ENCODE measurements at places on chromosomes 13 and 19.

- no peak for DNase-seq
Measured at GRCh38 chr19:873084-873483, 13.6 kb downstream of the CFD start.

- DNase-seq, result no peak
Measured at GRCh38 chr13:62932256-62932883, 1516.7 kb upstream of the PCDH20 start.

- DNase-seq, result no peak
Measured at GRCh38 chr13:113458253-113459065, 5.2 kb upstream of the ADPRHL1 start.

- DNase-seq, result no peak
Measured at GRCh38 chr13:42350141-42350540, 78.2 kb downstream of the AKAP11 start.

DNA sequence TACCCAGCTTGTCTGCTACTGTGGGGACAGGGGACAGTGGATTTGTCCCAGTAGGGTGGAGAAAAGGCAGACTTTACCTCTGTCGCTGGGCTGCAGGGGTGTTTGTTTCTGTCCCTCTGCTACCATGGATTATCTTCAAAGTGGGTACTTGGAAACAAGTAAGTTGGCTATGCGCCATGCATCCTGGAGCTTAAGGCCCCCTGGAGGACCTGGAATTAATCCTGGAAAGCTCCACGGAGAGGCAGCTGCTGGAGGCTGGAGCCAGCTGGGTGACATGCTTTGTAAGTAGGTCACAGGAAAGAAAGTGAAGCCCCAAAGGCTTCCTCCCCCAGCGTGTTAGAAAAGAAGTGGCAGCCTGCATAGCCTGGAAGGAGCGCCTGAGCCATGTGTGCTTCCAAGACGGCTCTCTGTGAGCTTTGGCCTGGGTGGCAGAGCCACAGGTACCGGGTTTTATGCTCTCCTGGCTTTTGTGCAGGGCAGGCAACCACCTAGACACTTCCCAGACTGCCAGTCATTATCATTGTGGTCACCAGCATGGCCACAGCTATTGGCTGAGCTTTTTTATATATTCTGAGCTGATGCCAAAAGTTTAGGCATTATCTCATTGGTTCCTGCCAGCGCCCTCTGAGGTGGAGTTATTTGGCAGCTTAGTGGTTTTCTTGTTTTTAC lies 9.5 kb downstream of the B3GLCT start:
- DNase-seq, result no peak

GRCh38 chr13:33910255-33910654 lies 92.3 kb downstream of the RFC3 start:
- DNase-seq, result no peak

DNA sequence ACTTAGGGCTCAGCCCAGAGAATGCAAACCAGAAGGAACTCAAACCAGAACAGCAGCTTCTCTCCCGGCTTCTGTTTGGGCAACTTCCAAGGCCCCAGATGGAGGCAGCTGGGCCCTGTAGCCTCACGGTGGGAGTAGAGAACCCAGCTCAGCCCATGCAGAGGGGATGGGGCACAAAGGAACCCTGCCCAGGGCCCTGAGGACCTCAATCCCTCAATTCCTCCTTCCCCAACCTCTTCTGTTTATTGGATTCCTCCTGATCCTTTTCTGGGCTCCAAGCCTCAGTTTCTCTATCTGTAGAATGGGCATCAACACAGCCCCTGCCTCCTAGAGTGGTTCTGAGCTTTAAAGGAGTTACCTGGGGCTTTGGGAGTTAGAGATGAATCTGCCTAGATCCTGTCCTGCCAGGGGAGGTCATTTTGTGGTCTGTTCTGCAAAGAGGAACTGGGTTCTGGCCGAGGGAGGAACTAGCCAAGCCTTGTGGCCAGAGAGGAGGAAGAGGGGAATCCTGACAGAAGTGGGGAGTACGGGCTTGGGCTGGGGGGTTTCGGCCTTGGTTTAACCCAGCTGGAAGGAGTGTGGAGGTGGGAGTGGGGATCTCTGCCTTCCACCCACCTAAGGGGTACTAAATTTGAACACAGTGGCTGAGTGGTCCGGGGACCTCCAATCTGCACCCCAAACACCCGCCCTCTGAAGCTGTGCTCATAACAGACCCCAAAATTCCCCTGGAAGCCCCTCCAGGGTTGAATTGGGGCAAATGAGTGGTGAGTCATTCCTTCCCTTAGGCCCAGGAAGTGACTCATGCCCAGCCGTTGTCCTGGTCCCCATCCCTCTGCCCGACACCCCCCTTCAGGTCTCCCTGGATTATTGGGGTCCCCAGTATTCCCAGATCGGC lies 2.7 kb downstream of the ADGRE5 start:
- DNase-seq, result no peak

GRCh38 chr13:96338030-96338429 lies 248.1 kb downstream of the HS6ST3 start:
- no peak for DNase-seq

DNA sequence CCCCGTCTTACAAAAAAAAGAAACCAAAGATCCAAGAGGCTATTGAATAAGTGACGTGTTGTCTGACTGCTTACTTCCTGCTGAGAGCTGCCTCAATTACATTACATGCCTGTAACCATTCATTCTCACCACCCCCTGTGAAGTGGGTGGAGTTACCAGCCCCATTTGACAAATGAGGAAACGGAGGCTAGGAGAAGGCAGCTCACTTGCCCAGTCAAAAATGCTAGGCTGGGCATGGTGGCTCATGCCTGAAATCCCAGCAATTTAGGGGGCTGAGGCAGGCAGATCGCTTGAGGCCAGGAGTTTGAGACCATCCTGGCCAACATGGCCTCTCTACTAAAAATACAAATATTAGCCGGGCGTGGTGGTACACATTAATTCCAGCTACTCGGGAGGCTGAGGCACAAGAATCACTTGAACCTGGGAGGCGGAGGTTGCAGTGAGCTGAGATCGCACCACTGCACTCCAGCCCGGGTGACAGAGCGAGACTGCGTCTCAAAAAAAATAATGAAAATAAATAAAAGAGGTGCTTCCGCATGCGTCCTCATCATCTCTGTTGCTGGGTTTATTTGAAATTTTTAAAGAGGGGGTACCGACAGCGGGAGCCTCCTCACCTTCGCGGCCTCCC lies 499 bp downstream of the LSM7 start:
- DNase-seq, result no peak

- DNase-seq, result no peak
Measured at GRCh38 chr13:42747399-42747873, 33.9 kb upstream of the FAM216B start.

- DNase-seq, result no peak
Measured at GRCh38 chr13:99214731-99215130, 14.1 kb downstream of the UBAC2 start.

DNA sequence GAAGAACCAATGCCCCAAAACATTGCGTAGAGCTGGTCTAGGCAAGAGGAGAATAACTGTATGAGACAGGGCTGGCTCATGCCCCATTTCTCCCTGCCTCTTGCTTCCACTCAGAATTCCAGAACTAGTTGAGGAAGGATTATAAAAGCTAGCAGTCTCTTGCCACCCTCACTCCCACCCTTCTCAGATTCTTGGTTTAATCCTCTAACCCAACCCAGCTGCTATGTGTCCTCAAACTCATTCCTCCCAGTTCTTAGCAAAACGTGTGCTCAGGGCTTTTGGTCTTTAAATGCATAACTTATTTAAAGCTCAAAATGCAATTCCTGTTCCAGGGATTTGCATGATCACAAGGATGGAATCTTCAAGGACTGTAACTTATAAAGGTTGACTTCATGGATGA lies 466.3 kb downstream of the COG6 start:
- no peak for DNase-seq

DNA sequence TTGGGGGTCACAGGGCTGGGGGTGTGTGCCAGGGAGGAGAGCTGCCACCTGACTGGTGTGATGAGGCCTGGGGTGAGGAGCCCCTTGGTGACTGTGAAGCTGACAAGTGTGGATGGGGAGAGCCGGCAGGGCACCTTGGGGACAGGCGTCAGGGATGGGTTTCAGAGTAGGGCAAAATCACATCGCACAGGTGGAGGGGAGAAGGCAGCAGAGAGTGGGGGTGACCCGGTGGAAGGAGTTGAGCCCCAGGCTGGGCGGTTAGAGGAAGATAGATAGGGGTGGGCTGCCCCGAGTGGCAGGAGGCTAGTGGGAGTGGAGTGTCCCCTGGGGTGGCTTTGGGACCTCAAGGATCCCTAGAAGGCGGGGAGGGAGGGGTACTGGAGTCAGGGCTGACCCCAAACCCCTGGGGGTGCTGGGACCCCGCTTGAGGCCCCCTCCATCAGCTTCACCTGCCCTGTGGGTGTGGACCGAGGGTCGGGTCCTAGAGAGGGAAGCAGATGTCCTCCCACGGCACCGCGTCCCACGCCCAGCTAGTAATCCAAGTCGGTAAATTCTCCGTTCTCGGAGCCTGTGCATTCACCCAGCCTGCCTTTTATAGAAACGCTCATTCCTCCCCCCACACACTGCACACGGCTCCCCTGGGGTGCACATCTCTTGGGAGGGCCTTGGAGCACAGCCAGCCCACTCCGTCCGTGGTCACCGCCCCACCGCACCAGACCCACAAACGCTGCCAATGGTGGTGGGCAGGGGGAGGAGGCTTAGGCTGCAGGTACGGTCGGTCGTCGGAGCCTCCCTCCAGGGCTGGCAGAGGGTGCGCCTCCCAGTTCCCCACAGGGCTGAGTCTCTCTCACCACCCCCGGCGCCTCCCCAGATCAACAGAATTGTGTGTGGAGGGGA lies 2.4 kb downstream of the CTXN1 start:
- DNase-seq, result no peak

GRCh38 chr19:14416817-14417231 lies 2.3 kb downstream of the DDX39A start:
- no peak for DNase-seq

DNA sequence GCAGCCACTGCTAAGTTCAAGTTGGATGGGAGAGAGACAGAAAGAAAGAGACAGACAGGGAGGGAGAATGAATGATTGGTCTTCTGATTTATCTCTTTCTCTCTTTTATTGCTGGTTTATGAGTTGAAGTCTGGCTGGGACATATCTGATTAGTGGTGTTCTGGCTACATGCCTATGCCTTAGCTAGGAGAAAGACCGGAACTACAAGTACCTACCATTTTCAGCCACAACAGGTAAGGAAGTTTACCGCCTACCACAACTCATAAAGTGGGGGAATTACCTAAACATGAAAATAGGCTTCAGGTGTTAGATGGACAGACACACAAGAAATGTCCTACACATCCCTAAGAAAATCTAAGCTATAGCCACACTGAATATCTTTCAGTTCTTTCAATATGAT lies 36.6 kb upstream of the GPC6 start:
- no peak for DNase-seq

GRCh38 chr19:44814517-44814916 lies 5.6 kb downstream of the BCAM start:
- no peak for DNase-seq

- DNase-seq, result no peak
Measured at GRCh38 chr19:4181053-4181508, 1.3 kb downstream of the SIRT6 start.

GRCh38 chr19:58118979-58119733 lies 21.1 kb upstream of the ZSCAN18 start:
- DNase-seq, result no peak

DNA sequence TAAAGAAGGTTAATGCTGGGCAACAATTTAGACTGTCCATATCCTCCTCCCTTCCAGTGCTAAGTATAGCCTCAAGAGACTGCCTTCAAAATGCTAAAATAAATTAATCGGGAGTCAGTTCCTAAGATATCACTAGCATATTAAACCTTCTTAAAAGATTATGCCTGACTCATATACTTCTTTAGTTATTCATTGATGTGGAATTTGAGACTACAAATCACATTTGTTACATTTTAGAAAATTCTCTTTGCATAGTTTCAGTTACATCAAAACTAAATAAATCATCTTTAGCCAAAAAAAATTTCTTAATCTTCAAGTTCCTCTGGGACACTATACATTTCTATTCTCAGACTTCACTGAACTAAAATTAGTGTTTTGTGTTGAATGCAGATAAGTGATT lies 769.1 kb downstream of the PCDH9 start:
- no peak for DNase-seq

GRCh38 chr13:97165502-97166425 lies 56.4 kb upstream of the MBNL2 start:
- DNase-seq, result no peak

GRCh38 chr13:33679658-33680012 lies 138.3 kb upstream of the RFC3 start:
- DNase-seq, result no peak

- no peak for DNase-seq
Measured at GRCh38 chr13:39408512-39408911, 194.5 kb downstream of the LHFPL6 start.

- no peak for DNase-seq
Measured at GRCh38 chr13:34030782-34031181, 212.8 kb downstream of the RFC3 start.

GRCh38 chr19:20077791-20078463 lies at the start of gene ZNF90:
Gene ZNF90 (plus strand): TSS chr19:20078000. CDS start chr19:20078133, 133 bp downstream.
- DNase-seq, result no peak

DNA sequence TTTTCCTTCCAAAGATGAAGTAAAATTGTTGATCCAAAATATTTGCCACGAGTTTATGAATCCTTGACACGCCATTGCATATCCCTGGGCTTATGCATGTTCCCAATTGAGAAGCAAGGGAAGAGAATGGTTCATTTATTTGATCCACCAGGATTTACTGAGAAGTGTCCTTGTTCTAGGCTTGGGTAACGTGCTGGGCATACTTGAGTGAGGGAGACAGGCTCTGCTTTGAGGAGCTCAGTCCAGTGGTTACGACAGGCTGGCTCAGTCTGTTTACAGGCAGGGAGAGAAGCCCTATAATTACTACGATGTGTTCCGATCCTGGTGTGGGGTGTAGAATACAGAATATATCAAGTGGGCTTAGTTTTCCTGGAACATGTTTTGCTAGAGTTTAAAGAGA lies 6.3 kb upstream of the PNMA8C start:
- no peak for DNase-seq

DNA sequence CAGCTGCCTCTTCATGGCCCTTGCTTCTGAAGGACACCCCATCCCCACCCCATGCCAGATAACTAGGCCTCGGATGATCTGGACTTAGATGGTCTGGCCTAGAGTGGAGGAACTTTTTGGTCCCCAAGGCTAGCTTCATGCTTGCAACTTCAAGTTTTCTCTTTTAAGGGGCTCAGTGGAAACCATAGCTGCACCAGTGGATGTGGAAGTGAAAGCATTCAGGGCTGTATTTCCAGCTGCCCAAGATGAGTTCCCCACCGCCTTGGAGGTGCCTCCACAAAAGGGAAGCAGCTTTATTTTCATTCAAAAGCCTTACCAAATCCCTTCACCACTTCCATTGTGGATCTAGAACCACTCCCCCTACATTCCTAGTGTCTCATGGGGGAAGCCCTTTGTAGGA lies 17.6 kb upstream of the GSX1 start:
- DNase-seq, result no peak

- DNase-seq, result peak; percentile 51
Measured at GRCh38 chr19:18300930-18301717, 19.7 kb upstream of the JUND start.

- DNase-seq, result no peak
Measured at GRCh38 chr13:50720861-50721671, 122.4 kb downstream of the DLEU7 start.

GRCh38 chr19:42132851-42133528 lies 744 bp upstream of the POU2F2 start:
- no peak for DNase-seq

GRCh38 chr13:32902874-32903273 lies 113.3 kb upstream of the KL start:
- no peak for DNase-seq

- no peak for DNase-seq
Measured at GRCh38 chr13:23716401-23716800, 146.2 kb downstream of the TNFRSF19 start.

Measured in SW 1271 (cell line).